Endodermal cell (in vitro differentiated cells): ENCODE measurements at places on chromosomes 5 and 9. TPM values are rescaled to one million over a fixed set of nuclear protein-coding genes. Genes with fewer than 3 reads are reported as not detected.

FRMD3 gene
- total RNA-seq: 0.27 to 0.66 TPM (median 0.35 TPM) in 3 replicates

DDX4 gene
- not detected in 2 replicates for total RNA-seq

IQGAP2 gene
- 2.7 to 9.9 TPM (median 8.3 TPM) in 3 replicates for total RNA-seq

ARHGEF37 gene
- 0.57 and 0.63 TPM in 2 replicates for total RNA-seq

ELAVL2 gene
- 2.8 to 6.2 TPM (median 6.1 TPM) in 3 replicates for total RNA-seq
